HepG2 (cell line): ENCODE measurements at places on chromosomes 6 and 20. TPM values are rescaled to one million over a fixed set of nuclear protein-coding genes. Genes with fewer than 3 reads are reported as not detected.

- DNase-seq, result no peak
Measured at GRCh38 chr6:156413154-156413553, 364.0 kb upstream of the ARID1B start.

DNA sequence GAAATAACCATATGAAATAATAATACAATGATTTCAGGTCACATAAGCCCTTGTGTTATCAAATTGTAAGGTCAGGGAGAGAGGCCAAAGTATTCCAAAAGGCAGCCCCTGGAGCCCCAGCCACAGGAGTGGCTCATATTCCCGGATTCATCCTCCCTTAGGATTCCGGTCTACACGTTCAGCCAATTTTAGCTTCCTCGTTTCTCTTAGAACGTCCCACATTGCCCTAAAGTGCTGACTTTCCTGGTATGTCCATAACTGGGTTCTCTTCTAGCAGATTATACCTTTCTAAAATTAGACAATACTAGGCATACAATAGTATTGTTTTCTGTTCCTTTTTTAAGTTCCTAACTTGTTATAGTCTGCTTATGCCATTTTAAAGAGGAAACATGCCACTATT, 192.7 kb upstream of the NOX3 start:
- no peak for DNase-seq

DNA sequence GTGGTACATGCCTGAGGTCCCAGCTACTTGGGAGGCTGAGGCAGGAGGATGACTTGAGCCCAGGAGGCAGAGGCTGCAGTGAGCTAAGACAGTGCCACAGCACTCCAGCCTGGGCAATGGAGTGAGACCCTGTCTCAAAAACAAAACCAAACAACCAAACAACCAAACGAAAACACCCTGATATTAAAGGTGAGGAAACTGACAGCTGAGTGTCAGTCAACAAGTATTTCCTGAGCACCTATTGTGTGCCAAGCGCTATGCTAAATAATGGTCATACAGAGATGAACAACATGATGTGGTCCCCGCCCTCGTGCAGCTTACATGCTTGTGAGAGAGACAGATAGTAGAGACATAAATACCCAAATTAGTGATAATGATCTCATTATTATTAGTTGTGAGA, 1.9 kb upstream of the TULP1 start:
- no peak for DNase-seq

DNA sequence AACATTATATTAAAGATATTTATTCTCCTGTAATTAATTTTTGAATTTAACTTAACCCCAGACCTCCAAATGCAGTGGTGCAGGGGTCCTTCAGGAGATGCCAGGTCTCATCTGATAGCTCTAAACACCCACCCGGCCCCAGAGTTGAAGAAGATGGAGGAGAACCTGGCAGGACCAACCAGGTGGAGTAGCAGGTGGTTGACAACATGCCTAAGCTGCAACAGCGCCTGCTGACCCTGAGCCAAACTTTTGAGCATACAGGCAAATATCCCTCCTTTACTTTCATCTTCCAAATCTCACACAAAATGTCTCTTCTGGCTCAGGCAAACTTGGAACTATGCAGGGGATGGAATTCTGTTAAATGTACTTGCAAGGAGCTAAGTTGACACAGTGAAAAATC, 145.3 kb upstream of the TCF21 start:
- no peak for DNase-seq

Gene PCSK2
- not detected in 2 replicates for polyA plus RNA-seq

GRCh38 chr6:149482545-149483333, 2.1 kb downstream of the ZC3H12D start:
- no peak for DNase-seq

GRCh38 chr6:11168091-11168635, 56.6 kb upstream of the ERVFRD-1 start:
- DNase-seq, result no peak

- DNase-seq, result no peak
Measured at GRCh38 chr6:25220857-25221256, 58.3 kb upstream of the CARMIL1 start.

DNA sequence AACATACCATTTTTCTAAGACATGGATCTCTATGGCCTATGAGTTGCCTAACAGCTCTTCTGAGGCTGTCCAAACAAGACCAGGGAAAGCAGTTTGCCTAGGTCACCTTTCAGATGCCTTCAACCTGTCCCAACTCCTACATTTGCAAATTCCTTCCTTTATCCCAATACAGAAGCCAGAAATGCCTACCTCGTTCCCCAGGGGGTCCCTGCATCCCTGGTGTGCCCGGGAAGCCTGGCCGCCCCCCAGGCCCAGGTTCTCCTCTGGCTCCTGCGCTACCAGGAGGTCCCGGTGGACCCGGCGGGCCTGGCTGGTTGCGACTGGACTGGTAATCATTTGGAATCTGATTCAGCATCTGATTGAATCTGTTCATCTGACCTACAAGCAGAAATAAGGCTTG, 115.9 kb downstream of the COL12A1 start:
- no peak for DNase-seq

GRCh38 chr6:159608961-159609651, 83.9 kb downstream of the SOD2 start:
- peak; percentile 47 for DNase-seq

GRCh38 chr6:169766232-169766631, 14.8 kb downstream of the ERMARD start:
- DNase-seq, result no peak

Gene OPN5
- not detected in 2 replicates for polyA plus RNA-seq

DNA sequence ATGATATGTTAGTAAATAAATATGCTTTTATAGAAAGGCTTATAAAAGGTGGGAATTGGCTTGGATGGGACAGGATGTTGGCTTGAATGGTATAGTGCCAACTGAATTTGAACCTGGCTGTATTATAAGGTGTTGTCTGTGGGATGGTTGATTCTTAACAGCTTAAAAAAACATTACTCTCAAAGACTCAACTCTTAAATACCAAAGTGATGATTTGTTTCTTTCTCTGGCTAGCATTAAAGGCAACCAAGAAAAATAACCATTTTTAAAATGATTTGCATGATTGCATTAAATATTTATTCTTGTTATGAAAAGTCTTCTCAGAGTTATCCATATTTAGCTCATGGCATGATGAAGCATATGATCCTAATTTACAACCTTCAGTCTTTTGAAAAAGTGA, 216.2 kb downstream of the RIMS1 start:
- no peak for DNase-seq

Gene RIPPLY2
- not detected in 2 replicates for polyA plus RNA-seq

Gene MOCS3
- polyA plus RNA-seq, result 3.7 and 4.1 TPM in 2 replicates

Gene LTB
- 0.09 and 0.30 TPM in 2 replicates for polyA plus RNA-seq

GRCh38 chr20:51542033-51542570, 417 bp downstream of the NFATC2 start:
- peak; percentile 65 for DNase-seq

GRCh38 chr6:161626132-161626676, 352.3 kb upstream of the AGPAT4 start:
- no peak for DNase-seq

GRCh38 chr6:111129013-111129412, 41.7 kb downstream of the SLC16A10 start:
- peak; percentile 24 for DNase-seq

DNA sequence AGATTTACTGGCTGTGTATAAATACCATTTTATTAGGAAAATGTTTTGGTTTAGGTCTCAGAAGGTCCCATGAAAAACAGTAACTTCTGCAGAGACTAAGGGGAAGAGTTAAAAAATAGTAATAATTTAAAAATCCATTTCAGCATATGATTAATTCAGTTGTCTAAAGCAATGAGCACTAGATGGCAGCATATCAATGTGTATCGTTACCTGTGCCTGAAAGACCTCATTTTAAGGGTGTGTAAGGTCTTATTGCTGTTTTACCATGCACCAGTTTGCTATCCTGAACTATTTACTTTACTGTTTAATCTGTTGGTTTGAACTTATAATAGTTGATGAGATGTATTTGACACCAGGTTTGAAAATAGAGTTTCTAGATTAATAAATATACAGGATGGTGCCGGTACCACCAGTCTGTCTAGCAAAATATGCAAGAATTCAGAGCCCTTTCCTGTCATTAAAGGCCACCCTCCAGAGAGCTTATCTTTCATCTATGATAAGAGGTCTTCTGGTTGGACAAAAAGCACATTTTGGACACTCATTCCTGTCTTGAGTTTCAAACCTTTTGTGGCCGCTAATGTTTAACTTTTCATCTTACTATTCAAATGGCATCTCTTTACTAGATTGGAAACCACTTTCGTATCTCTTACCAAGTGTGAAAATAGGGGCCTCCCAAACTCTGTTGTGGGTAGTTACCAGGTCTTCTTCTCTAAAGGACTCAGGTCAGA, 8.9 kb upstream of the AHI1 start:
- DNase-seq, result peak; percentile 45

- no peak for DNase-seq
Measured at GRCh38 chr6:7413151-7413823, 23.7 kb downstream of the RIOK1 start.

GRCh38 chr6:30149858-30150550, 11.0 kb downstream of the TRIM10 start:
- DNase-seq, result no peak

GRCh38 chr6:157372501-157373280, 8.3 kb upstream of the ZDHHC14 start:
- DNase-seq, result no peak

DNA sequence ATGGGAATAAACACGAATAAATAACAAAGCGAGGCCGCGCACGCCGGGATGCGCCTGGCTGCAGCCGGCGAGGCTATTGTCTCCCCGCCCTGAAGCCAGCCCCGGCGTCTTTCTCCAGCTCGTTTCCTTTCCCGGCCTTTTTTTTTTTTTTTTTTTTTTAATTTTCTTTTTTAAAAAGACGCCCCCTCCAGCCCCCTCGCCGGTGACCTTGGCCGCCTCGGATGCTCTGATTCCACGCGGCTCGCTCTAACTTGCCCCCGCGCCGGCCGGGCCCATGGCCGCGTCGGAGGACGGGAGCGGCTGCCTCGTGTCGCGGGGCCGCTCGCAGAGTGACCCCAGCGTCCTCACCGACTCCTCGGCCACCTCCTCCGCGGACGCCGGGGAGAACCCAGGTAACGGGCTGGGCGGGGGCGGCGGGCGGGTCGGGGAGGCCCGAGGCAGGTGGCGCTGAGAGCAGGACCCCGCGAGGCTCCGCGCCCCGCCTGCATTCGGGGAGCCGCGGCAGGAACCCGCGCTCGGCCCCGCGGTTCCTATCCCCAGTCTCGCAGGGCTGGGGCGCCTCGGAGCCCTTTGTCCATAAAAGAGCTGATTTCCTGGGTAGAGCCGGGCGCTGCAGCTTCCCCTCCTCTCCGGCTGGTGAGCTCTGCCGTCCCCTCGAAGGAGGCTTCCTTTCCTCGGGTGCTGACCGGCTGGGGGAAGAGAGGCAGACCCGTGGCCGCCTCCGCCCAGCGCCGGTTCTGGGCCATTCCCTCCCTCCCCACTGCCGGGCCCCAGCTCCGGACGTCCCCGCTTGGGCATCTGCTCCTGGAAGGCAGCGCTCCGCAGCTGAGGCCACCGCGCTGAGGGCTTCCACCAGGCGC, 631 bp downstream of the PHACTR3 start:
- DNase-seq, result no peak
